ENCODE measurements at places on chromosomes 13 and 19.

DNA sequence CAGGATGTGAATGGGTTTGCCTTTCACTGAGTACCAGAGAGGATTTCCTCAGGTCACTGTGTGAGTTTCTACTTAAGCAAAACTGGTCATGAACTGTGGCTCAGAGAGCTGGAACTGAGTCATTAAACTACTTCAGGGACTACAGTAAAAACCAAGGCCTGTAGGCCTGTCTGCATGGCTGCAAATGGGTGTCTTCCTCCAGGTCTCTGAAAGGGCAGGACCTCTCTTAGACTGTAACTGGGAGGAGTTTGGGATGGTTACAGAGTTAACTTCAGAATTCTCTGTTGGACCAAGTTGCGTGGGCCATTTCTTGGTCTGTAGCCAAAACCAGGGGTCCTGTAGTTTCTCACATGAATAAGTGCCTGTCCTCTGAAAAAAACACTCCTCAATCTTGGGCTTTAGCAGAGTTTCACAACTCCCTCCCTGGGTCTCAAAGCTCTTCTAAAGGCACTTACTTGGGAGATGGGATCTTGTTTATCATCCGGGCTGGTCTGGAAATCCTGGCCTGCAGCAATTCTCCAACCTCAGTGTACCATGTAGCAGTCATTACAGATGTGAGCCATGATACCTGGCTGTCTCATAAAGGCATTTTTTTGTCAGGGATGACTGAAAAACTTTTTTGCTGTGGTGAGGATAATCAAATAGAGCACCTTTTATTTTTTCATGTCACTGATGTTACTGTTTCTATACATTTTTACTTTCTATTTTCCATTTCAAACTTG lies 19.7 kb downstream of the ZNF714 start:
- DNase-seq = no peak

GRCh38 chr19:54660964-54661363 lies 1.8 kb upstream of the LILRB4 start:
- no peak for DNase-seq

- no peak for DNase-seq
Measured at GRCh38 chr13:105363261-105364190, 1171.9 kb downstream of the EFNB2 start.

DNA sequence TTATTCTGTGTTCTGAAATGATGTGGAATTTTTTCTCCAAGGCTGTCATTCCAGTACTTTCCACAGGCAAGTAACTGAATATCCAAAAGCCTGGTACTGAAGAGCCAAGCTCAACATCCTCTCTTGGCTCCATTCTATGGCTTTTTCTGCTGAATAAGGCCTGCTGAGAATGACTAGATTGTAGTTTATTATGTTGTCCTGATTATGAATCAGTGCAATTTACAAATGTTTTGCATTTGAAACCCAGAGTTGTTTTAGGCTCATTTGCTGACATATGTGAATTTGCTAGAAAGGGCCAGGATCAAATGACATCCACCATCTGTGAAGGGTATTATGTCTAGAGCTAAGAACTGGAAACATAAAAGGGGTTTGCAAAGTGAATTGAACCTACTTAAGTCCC lies 596.6 kb downstream of the KCTD12 start:
- no peak for DNase-seq

DNA sequence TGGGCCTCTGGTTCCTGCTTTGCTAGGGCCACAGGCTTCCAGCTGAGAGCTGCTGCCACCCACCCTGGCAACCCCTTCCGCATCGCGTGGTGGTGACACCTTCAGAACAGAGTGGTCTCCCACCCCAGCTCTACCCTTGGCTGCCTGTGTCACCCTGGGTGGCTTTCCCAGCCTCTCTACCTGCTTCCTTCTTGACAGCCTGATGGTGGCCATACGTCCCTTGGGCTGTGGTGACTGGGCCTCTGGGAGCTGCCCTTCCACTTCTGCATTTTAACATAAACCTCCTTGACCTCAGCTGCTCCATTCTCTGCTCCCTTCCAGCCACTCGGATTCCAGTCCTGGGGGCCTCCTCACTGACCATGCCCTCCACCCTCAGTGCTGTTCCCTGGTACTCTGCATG lies 17.0 kb downstream of the PAK4 start:
- DNase-seq = no peak

DNA sequence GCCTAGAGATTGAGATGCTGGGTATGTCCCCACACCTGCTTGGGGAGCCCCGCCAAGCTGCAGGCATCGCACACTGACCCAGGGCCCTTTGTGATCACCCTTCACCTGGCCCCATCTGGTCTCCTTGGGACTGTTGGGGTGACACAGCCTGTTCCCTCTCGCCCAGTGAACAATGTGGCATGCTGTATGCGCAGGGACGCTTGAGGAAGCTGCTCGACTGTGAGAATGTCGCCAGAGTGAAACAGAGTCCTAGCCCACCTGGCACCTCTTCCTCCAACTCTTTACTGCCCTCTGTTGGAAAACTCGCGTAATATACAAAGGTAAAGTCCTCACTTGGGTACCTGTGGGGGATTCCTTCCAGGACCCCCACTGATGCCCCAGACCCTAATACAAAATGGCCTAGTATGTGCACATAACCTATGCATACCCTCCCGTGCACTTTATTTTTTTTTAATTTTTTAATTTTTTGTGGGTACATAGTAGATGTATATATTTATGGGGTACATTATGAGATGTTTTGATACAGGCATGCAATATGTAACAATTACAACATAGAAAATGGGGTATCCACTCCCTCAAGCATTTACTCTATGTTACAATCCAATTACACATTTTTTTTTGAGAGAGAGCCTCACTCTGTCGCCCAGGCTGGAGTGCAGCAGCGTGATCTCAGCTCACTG lies 9.0 kb downstream of the BLOC1S3 start:
- DNase-seq = no peak

GRCh38 chr13:89150362-89150761 lies 1479.2 kb downstream of the SLITRK5 start:
- no peak for DNase-seq

GRCh38 chr13:97934590-97934989 lies 18.9 kb upstream of the IPO5 start:
- no peak for DNase-seq

DNA sequence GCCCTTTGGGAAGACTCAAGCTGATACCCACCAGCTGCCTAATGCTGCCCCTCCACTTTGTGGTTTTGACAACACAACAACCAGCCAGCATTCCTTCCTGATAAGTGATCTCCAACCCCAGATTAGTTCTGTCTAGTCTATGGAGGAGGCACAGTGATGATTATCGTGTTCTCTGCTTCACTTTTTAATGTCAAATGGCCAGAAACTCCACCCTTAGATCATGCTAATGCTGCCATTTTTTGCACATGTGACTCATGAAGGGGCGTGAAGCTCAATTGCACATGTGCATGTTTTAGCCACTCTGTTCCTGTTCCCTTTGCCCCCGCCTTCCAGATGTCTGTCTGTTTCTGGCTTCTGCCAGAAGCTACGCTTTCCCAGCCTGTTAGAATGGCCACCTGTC lies 199.8 kb downstream of the COG6 start:
- no peak for DNase-seq

DNA sequence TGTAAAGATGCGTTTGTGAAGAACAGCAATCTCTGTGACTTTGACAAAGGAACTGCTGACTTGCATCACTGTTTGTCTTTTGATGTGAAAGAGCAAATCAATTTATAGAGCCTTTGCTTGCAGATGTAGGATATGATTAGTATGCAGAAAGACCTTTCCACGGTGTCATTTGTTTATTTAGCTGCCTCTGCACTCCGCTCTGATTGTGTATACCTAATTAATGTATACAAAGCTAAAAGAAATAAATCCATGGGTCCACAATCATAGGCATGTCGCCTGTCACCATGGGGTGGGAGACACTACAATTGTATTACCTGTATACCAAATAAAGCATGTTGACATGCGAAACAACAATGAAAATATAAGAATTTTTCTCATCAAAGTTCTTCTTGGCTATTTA lies 410.7 kb downstream of the MZT1 start:
- no peak for DNase-seq

DNA sequence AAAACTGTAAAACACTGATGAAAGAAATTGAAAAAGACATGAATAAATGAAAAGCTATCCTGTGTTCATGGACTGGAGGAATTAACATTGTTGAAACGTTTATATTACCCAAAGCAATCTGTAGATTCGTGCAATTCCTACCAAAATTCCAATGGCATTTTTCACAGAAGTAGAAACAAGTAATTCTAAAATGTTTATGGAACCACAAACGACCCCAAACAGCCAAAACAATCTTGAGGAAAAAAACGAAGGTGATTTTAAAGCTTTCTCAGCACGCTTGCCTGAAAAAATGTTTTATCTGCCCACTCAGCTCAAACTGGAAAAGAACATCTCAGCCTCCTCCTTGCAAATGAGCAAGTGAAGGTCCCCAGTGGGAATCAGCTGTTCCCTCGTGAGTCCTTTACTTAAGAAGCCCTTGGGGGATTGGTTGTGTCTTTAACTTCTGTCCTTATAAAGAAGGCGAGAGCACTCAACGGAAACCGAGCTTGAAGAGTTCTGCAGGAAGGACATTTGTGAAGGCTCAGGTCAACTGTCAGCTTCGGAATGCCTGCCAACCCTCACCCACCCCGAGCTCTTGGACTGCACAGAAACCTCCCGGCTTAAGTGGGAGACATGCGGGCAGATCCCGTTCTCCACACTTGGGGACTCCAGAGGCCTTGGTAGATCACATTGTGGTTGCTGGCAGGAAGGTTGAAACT lies 256.0 kb upstream of the IRS2 start:
- DNase-seq = no peak

DNA sequence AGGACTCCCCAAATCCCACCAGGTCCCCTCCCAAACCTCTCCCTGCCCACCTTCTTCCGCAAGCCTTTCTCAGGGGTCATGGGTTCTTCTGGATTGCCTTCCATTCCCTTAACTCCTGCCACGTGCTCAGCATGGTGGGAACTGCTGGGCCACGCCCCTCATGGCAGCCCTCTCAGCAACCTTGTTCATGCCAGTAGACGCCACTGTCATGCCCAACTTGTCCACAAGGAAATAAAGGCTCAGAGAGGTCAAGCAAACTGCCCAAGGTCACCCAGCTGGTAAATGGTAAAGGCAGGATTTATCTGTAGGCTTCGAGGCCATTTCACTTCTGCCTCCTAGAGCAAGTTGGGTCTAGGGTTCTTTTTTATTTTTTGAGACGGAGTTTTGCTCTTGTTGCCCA lies 10.9 kb downstream of the PRAM1 start:
- DNase-seq = no peak

DNA sequence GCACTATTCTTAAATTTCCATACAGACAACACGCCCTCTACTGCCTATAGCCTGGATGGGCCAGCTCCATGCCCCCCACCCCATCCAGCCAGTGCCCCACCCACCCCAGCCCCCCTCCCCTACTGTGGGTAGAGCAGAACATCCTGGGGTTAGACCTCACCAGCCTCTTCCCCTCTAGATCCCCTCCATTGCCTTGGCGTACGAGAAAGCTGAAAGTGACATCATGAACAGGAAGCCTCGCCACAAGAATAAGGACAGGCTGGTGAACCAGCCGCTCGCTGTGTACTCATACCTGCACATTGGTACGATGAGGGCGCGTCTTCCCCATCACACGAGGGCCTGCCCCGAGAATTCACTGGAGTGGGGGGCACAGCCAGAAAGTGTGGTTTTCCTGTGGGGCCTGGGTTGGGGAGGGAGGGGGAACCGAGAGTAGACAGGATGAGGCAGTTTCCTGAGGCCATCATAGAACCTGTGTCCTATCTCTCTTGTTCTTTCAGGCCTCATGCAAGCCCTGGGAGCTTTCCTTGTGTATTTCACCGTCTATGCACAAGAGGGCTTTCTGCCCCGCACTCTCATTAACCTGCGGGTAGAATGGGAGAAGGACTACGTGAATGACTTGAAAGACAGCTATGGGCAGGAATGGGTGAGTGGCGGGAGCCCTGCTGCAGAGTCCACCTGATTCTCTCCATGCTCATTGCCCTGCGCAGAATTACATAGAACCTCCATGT lies 29.1 kb downstream of the ATP12A start:
- DNase-seq = peak; percentile 53

GRCh38 chr13:90846936-90847335 lies 500.6 kb upstream of the MIR17HG start:
- DNase-seq = no peak

DNA sequence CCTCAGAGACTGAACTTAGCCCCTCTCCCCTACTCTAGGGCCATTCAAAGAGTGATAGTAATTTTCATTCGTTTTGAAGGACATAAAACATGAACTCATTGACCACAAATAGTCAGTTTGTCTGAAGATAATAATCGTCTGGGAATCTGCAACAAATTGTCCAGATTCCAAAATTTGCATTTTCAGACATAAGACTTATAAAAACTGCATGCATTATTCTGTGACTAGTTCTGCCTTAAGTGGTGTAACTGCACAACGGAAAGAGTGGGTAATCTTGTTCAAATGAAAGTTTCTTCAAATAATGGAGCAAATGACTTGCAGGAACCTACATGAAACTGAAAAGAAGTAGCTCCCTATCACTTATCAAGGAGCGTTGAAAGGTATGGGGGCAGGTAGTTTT lies 8.4 kb downstream of the CSNK1A1L start:
- DNase-seq = no peak

DNA sequence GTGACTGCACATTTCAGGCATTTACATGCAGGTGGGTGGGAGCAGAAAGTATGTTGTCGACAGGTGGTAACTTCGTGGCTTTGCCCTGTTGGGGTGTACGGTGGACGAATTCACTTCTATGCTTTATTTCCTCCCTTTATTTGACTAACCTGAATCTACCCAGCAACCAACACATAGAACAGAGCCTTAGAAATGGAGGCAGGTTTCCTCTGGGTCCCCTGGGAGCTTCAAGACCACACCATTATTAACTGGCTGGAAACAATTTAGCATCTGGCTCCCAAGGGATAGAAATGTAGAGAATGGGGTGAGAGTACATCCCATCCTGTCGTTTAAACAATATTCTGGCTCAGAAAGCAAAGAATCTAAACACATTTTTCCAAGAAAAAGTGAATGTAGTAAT lies 244.4 kb downstream of the DLEU7 start:
- DNase-seq = no peak

DNA sequence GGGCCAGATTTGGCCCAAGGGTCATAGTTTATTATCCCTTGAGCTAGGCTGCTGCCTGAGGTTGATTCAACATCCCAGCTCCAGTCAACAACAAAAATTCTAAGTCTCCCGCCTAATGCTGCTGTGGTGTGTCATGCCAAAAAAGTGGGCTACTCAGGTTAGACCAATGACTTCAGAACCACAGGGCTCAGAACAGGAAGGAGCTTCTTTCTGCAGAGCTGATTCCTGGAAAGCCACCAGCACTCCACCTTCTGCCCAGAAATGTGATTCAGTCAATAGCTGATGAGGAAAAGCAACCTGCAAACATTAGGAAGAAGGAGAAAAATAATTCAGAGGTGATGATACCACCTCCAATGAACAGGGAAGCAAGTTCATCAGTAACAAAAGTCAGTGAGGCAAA lies 56.1 kb upstream of the SERPINE3 start:
- no peak for DNase-seq

- no peak for DNase-seq
Measured at GRCh38 chr13:35724446-35724845, 248.0 kb upstream of the MAB21L1 start.

Measured in stimulated activated CD4-positive, alpha-beta T cell treated with anti-CD3 and anti-CD28 coated beads, Interleukin-4, amount 100 ng/mL, for 24 hours (primary cell).